Activated gamma-delta T cell treated with anti-CD3 and anti-CD28 coated beads, Interleukin-2, amount 50 U/mL, for 16 hours (primary cell): ENCODE measurements at places on chromosomes 11 and 22.
A peak's percentile ranks its signal among the peaks of the same experiment; 100 is the strongest.

- no peak for DNase-seq
Measured at GRCh38 chr11:74697722-74698121, 33.5 kb downstream of the CHRDL2 start.

DNA sequence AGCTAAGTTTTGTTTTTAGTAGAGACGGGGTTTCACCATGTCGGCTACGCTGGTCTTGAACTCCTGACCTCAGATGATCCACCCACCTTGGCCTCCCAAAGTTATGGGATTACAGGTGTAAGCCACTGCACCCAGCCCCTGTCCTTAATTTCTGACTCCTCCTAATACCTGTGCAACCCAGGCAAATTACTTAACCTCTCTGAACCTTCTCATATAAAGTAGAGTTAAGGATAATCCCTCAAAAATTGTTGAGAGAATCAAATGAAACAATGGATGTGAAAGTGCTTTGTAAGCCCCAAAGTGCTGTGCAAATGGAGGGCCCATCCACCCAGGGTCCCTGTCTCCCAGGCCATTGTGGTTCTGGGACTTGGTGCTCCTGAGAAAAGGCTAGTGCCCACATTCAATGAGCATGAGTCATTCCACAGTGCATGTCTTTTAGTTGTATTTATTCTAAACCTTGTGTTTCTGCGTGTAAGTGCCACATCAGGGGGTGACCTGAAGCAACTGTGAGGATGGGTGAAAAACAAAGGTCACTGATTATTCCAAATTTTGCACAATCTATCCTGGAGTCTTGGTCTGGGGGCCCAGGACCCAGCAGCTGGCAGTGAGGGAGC, 61.4 kb upstream of the PTPRJ start:
- DNase-seq: no peak

DNA sequence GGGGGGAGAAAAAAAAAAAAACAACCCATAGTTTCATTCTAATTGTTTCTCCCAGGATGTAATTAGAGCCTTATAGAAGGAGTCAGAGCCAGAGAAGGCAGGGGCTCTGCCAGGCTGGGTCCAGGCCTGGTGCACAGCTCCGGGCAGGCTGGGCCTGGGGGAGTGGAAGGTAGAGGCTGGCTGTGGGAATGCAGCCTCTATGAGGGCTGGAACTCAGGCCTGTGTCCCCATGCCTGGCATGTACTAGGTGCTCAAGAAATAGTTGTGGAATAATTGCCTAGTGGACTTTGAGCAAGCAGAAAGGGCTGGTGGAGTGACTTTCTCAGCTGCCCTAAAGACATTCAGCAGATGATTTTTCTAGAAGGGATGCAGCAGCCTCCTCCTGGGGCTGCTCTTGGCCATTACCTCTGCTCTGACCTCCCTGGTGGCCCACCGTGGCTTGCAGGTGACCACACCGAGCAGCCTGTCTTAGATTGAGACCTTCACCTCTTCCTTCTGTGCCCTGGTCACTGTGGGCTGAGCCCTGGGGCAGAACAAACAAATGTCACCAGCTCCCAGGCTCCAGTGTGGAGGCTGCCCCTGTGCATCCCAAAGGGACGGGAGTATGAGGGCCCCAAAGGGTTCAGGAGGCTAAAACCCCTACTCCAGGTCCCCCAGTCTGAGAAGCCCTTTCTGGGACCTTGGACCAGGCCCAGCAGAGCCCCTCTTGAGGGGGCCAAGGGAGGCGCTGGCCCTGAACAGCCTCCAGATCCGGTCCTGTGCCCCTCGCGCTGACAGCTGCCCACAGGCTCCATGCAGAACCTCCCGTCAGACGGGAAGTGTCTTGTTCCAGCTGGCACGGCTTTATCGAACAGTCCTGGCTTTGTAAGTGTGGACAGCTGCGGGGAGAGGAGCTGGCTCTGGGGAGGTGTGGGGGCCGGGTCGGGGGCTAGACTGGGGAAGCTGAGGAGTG, 18.8 kb downstream of the MYEOV start:
- no peak for DNase-seq

DNA sequence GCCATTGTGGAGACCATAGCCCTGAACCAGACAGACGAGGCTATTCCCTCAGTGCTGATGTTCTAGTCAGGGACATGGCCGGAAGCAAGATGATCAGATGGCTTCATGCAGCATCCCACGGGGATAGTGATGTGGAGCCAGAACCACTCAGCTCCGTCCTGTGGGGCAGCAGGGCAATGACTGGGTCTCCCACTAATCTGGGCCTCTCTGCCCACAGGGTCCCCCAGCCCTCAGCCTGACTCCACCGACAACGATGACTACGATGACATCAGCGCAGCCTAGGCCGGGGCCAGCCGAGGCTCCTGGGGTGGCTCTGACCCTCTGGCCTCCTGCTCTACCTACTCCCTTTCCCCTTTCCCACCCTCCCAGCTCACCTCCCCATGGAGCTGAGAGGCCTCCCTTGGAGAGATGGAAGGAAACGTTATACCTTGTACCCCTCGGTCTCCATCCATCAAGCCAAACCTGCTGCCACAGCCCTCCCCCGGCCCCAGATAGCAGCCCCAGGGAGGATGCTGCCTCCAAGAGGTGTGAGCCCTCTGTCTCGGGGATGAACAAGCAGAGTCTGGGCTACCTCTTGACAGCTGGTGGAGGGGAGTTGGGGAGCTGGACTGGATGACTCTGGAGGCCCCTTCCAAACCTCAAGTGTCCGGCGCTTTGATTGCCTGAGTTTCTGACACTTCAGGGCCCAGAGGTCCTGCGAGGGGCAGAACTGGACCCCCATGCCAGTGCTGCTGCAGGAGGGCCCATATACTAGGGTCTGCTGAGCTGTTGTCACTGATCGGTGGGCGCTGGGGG, 47.8 kb downstream of the CD6 start:
- DNase-seq: no peak

DNA sequence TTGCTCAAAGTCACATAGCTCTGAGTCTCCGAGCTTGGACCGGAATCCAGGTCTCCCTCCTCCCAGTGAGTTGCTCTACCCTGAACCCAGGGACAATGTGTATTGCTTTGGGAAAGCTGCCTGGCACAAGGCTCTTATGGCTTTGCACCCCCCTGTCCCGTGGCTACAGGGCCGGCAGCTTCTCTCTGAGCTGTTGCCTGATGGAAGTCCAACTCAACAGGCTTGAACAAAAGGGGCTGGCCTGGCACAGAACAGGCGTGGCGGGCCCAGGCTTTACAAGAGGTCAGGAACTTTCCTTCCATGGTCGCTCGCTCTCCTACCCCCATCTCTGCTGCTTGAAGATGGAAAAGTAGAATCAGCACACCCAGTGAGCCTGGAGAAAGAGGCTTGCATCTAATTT, 34.3 kb downstream of the MYEOV start:
- DNase-seq: no peak

GRCh38 chr11:78338138-78338537, 79.5 kb downstream of the GAB2 start:
- no peak for DNase-seq

- no peak for DNase-seq
Measured at GRCh38 chr11:92125321-92125720, 99.3 kb upstream of the FAT3 start.

DNA sequence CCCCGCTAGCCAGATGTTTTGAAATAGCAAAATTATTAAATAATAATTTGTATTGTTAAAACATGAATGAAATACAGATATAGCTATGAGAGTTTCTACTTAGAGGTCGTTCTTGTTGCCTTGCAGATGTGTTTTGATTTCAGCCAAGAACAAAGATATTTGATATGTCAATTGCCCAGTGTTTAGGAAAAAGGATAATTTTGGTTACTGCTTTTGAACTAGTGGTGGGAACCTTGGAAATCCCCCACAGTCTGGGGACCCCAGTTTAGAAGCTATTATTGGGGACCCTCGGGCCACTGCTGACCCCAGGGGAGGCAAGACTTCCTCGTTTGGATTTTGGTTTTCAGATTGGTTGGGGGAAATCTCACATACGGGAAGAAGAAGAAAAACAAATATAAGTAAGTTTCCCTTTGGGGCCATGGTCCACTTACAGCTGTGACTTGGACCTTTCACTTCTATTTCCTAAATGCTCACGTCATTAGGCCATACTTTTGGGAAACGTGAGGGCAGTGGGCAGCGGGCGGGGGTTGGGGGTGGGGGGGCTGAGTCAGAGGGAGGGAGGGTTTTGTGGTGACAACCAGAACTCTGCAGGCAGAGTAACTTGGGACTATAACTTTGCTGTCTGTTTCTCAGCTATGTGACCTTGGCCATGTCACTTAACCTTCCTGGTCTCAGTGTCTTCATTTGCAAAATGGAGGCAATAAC, 37.0 kb downstream of the LDLRAD3 start:
- DNase-seq: no peak

DNA sequence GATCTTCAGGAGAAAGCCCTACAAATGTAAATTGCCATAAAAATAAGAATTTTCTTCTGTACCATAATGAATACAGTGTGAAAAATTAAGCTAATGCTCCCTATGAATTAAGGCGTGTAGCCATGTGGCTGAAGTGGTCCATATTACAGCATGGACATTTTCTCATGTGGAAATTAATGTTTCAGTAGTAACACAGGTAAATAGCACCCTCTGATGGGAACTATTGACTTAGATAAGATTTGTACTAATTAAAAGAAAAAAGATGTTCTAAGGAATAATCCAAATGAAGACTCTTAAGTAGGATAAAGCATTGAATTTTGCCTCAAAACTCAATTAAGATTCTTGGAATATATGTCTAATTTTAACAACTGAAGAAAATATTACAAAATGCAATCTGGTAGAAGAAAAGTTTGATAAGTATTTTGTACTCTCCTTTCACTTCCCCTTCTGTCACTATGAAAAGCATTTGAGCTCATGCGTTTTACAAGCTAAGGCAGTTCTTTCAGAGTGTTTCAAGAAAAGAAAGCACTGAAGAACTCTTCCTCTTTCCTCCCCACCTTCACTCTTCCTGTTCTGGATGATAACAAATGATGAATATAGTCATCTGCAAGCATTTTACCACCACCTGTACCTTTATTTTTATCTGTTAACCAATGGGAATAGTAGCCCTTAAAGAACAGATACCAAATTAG, 9.9 kb upstream of the OR8D2 start:
- DNase-seq: no peak

GRCh38 chr22:48486134-48486532, 1341.5 kb downstream of the BRD1 start:
- DNase-seq: no peak

- DNase-seq: no peak
Measured at GRCh38 chr11:2709429-2709828, 9.6 kb upstream of the KCNQ1OT1 start.

- DNase-seq: no peak
Measured at GRCh38 chr11:35619116-35619854, 1.0 kb downstream of the FJX1 start.

- no peak for DNase-seq
Measured at GRCh38 chr22:40509401-40510134, 127.0 kb downstream of the MRTFA start.

GRCh38 chr11:65572356-65573051, at the start of gene FAM89B:
Gene FAM89B, plus strand, starts transcription at chr11:65572538. Its CDS starts 132 bp downstream, at chr11:65572670.
- DNase-seq: peak; percentile 75

GRCh38 chr11:116033931-116034553, 529.8 kb upstream of the CADM1 start:
- no peak for DNase-seq
